CD4-positive, alpha-beta T cell (primary cell): ENCODE measurements at places on chromosomes 16 and 17. TPM values are rescaled to one million over a fixed set of nuclear protein-coding genes. Genes with fewer than 3 reads are reported as not detected.

DNA sequence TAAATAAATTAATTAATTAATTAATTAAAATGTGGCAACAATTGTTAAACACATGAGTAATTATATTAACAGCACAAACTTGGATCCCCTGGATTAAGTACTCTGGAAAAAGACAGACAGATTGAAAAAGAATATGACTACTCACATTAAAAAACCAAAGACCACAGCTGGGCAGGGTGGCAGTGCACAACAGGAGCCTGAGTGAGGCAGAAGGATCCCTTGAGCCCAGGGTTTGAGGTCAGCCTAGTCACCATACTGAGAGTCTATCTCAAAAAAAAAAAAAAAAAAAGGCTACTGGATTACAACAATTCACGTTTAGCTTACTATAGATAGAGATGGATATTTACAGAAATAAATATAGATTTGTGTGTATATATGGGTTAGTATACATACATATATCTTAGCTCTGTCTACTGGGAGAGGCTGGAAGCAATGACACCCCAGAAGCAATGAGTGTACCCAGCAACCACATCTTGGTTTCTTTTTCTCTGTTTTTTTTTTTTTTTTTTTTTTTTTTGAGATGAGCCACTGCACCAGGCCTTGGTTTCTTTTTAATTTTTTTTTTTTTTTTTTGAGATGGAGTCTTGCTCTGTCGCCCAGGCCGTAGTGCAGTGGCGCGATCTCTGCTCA is 10.6 kb upstream of the SUZ12 start:
- DNase-seq, result no peak
- no peaks in the 10 kb centered on the region for H3K36me3 ChIP-seq
- H3K27me3 ChIP-seq, result no peaks in the 10 kb centered on the region
- no peak overlapping the region for H3K4me3 ChIP-seq
- no peak overlapping the region for H3K27ac ChIP-seq
- no peaks in the 10 kb centered on the region for H3K4me1 ChIP-seq

DNA sequence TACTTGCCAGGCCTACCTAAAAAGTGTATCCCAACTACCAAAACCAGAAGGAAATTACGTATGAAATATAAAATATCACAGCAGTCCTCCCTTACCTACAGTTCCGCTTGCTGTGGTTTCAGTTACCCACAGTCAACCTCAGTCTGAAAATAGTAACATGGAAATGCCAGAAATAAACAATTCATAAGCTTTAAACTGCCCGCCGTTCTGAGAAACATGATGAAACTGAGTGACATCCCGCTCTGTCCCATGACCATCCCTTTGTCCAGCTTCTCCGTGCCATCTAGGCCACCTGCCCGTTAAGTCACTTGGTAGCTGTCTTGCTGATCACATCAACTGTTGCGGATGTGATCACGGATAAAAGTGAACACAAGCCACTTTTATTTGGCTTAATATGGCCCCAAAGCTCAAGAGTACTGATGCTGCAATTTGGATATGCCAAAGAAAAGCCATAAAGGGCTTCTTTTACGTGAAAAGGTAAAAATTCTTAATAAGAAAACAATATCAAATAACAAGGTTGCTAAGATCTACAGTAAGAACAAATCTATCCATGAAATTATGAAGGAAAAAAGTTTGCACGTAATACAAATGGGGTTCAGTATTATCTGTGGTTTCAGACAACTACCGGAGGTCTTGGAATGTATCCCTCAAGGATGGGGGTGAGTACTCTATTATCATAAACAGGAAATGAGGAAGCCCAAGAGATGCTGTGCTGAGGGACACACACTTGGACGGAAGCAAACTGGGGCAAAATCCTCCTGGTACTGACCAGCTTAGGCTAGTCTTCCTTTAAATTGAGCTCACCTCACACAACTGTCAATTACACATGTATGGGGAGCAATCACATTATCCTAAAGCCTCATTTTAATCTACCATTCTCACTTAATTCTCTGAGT is 8.2 kb downstream of the USP22 start:
- H3K27me3 ChIP-seq, result no peaks in the 10 kb centered on the region
- peak overlapping the region; percentile 38 for H3K4me3 ChIP-seq

GRCh38 chr16:11196286-11196828 is 59.6 kb downstream of the SOCS1 start:
- no peak overlapping the region for H3K4me3 ChIP-seq
- DNase-seq, result no peak
- H3K4me1 ChIP-seq, result peaks cover 10% of the 10 kb centered on the region
- no peaks in the 10 kb centered on the region for H3K36me3 ChIP-seq
- H3K27me3 ChIP-seq, result no peaks in the 10 kb centered on the region

DNA sequence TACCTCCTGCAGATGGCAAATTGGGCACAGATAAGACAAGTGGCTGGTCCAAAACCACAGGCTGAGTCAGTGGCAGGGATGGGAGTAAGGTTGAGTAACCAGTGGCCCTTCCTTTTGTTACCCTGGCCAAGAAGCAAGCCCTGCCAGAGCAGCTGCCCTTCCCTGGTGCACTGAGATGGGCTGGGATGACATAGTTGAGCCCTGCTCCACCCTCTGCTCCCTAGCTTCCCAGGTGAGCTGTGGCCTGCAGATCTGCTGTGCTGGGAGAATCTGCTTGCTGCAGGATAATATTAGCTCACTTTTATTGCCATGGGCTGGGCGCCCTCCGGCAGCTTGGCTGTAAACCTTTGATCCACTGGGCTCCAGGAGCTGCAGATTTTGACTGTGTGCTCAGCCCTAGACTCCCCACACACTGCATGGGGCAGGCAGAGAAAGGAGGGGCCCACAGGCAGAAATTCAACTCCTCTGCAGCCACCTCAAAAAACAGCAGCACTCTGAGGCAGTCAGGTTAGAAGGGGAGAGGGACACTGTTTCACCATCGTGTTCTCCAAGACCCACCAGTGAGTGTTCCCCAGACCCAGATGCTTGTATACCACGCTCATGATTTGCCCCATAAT is 101.8 kb downstream of the CBLN1 start:
- H3K4me1 ChIP-seq, result no peaks in the 10 kb centered on the region
- H3K27me3 ChIP-seq, result no peaks in the 10 kb centered on the region

- H3K27ac ChIP-seq, result no peak overlapping the region
- H3K36me3 ChIP-seq, result no peaks in the 10 kb centered on the region
- no peaks in the 10 kb centered on the region for H3K4me1 ChIP-seq
- no peak for DNase-seq
Measured at GRCh38 chr17:70329721-70330120, 160.4 kb downstream of the KCNJ2 start.

DNA sequence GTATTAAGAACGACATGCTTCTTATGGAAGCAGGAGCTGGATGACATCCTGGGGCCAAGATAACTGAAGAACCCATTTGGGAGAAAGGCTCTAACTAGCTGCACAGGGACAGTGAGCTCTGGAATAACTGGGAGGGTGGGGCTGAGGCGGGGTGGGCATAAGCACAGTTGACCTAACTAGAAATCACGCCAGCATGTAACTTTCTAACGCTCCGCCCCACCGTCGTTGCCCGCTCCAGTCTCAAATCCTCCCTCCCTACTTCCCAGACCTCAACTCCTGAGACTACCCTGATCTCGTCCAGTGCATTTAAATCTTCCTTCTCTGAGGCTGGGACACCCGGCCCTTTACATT is 436 bp downstream of the PHB1 start:
- peak overlapping the region; percentile 30 for H3K27ac ChIP-seq
- H3K4me3 ChIP-seq, result peak overlapping the region; percentile 87
- H3K4me1 ChIP-seq, result peaks cover 19% of the 10 kb centered on the region
- DNase-seq, result no peak
- peaks cover 35% of the 10 kb centered on the region for H3K36me3 ChIP-seq

GRCh38 chr17:64718058-64718457 is 56.0 kb upstream of the SMURF2 start:
- no peak overlapping the region for H3K27ac ChIP-seq
- DNase-seq, result no peak
- no peak overlapping the region for H3K4me3 ChIP-seq

DNA sequence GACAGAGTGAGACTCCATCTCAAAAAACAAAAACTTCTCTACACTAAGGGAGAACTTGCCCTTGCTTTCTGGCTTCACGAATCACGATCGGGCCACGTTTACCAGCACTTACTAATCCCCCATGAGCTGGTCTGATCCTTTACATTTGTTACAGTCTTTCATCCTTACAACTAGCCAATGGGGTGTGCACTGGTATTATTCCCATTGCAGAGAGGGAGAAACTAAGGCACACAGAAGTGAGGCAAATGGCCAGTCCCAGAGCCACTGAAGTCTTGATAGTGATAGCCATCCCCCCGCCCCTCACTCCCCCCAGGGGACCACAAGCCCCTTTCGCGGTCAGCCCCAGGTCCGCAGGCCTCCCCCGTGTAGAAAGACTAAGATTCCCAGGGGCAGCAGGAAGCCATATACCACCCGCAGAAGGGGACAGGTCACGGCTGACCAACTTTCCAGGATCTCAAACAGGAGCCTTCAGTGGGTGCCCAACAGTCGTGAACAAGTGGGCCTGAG is 868 bp downstream of the NATD1 start:
- H3K27ac ChIP-seq, result no peak overlapping the region
- no peaks in the 10 kb centered on the region for H3K27me3 ChIP-seq
- DNase-seq, result no peak
- H3K4me3 ChIP-seq, result peak overlapping the region; percentile 58

DNA sequence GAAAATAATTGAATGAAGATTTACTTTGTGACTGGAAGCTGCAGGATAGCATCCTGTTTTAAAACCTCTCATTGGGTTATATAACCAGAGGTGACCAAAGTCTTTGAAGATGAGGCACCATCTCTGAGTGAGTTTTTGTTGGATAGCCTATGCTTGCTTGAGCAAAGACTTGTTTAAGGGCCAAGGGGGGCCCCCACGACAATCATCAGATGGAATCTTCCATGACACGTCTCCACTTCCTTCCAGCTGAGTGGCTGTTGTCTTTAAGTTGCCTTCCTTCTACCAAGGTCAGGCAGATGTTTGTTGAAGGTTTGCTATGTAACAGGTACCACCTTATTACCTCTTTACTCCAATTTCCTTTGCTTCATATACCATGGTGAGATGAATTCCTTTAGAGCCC is 188.8 kb downstream of the PRKCA start:
- H3K27ac ChIP-seq, result no peak overlapping the region
- peaks cover 3% of the 10 kb centered on the region for H3K36me3 ChIP-seq
- peaks cover 21% of the 10 kb centered on the region for H3K4me1 ChIP-seq
- no peak overlapping the region for H3K4me3 ChIP-seq

- no peaks in the 10 kb centered on the region for H3K4me1 ChIP-seq
- H3K4me3 ChIP-seq, result no peak overlapping the region
- DNase-seq, result no peak
Measured at GRCh38 chr17:73534209-73534909, 109.9 kb downstream of the SDK2 start.

GRCh38 chr17:28912281-28912937 is 9.5 kb upstream of the DHRS13 start:
- peaks cover 98% of the 10 kb centered on the region for H3K36me3 ChIP-seq
- no peaks in the 10 kb centered on the region for H3K4me1 ChIP-seq
- no peak overlapping the region for H3K27ac ChIP-seq
- H3K27me3 ChIP-seq, result no peaks in the 10 kb centered on the region
- no peak overlapping the region for H3K4me3 ChIP-seq

DNA sequence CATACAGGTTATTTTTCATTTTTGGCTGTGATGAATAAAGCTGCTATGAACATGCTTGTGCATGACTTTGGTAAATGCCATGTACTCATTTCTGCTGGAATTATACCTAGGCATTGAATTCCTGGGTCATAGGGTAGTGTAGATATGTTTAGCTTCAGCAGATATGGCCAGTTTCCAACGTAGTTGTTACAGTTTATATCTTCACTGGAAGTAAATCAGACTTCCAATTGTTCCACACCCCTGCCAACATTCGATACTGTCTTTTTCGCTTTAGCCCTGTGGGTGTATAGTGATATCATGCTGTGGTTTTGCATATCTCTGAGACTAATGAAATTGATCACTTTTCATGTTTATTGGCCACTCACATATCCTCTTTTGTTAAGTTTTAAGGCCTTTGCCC is 50.4 kb downstream of the ARHGAP27 start:
- no peaks in the 10 kb centered on the region for H3K36me3 ChIP-seq
- no peaks in the 10 kb centered on the region for H3K27me3 ChIP-seq
- H3K4me3 ChIP-seq, result no peak overlapping the region
- no peak overlapping the region for H3K27ac ChIP-seq
- no peak for DNase-seq

The HS3ST4 gene
- not detected for total RNA-seq

The CHST6 gene
- total RNA-seq, result not detected

The SLC38A8 gene
- total RNA-seq, result not detected

The SLC5A10 gene
- not detected for total RNA-seq

The NPIPA8 gene
- total RNA-seq, result 46.8 TPM

The ATP2A3 gene
- 199 TPM for total RNA-seq

The OR2C1 gene
- total RNA-seq, result not detected

The IGF2BP1 gene
- not detected for total RNA-seq

The ODAD4 gene
- total RNA-seq, result 2.7 TPM
